ENCODE measurements at places on chromosomes 5 and 9.

DNA sequence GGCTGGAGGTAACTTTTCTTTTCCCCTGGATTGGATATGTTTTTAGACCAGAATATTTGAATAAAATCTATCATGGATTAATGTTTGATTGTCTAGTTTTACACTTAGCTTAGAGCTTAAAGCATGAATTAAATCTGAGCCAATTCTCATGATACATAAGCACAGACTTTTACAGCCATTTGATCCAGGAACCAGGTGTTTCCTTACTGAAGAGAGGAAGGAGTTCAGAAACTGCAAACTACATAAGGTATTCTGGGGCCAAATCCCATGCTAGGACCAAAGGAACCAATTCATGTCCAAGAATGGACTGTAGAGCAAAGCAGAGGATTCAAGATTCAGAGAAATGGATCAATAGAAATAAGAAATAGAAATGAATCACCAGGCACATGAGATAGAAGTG is 360.4 kb upstream of the ZNF608 start:
- no peak for DNase-seq

DNA sequence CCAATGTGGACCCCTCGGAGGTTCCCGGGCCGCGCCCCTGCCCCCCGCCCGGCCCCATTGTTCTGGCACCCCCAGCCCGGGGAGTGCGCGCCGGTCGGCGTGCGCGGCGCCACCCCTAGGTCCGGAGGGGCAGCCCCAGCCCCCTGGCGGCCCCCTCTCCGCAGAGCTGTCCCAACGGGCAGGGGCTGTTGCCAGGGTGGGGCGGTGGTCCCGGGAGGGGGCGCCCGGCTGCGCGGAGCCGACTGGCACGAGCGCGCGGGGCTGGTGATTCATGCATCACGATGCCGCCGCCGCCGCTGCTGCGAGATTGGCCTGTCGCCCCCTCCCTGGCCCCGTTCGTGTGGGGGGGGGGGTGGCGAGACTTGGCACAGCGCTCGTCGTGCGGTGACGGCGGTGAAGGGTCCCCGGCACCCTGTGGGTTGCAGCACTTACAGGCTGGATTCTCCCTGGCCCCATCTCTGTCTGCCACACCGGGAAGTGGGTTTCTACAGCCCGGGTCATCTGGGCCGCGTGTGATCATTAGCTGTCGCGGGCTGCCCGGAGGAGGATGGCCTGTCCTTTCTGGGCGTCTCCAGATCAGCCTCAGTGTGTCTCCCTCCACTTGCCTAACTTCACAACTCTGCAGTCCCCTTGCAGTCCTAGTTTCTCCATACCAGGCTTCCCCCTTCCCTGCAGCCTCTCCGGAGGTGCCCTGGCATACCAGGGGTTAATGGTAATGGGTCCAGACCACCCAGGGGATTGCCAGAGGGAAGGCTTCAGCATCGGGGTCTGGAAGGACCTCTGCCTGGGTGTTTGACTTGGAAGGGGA is 858 bp downstream of the NCS1 start:
- peak; percentile 75 for DNase-seq

GRCh38 chr9:16683326-16683725 is 187.1 kb downstream of the BNC2 start:
- no peak for DNase-seq

DNA sequence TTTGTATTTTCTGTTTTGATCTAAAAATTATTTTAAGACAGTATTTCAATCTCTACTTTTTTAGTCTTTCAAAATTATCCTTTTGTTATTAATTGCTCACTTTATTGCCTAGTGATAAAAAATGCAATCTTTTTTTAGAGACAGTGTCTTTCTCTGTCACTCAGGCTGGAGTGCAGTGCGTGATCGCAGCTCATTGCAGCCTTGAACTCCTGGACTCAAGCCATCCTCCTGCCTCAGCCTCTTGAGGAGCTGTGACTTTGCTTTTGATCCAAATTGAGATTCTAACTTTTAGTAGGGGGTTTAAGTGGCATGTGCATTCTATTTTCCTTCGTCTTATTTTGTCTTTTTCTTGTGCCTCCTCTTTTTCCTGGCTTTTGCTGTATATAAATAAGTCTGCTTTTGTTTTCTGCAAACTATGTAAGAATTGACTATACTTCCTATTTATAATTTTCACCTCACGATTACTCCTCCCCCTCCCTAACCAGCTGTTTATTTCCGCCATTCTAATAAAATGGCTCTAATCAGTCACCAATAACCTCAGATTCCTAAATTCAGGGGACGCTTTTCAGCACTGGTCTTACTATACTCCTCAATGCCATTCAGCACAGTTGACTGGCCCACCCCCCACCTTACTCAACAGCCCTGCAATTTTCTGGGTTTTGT is 32.3 kb downstream of the KLF9 start:
- no peak for DNase-seq

DNA sequence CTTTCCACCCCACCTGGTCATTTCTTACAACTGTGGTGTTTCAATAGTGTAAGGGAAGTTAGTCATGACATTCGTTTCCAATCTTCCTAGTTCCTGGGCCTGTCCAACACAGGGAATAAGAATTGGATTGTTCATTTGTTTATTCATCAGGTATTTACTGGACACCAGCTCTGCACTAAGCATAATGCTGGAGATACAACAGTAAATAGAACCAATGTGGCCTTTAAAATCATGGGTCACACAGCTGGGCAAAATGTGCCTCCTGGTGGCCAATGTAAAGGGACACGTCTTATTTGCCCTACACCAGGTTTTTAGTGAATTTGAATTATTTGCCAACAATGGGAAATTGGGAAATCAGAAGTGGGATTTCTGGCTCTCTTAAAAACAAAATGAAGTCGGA is 10.4 kb downstream of the ABLIM3 start:
- no peak for DNase-seq

GRCh38 chr5:9477537-9477936 is 68.3 kb downstream of the SEMA5A start:
- no peak for DNase-seq

- no peak for DNase-seq
These were observed 8.2 kb downstream of the GNE start for GRCh38 chr9:36250079-36250478.

DNA sequence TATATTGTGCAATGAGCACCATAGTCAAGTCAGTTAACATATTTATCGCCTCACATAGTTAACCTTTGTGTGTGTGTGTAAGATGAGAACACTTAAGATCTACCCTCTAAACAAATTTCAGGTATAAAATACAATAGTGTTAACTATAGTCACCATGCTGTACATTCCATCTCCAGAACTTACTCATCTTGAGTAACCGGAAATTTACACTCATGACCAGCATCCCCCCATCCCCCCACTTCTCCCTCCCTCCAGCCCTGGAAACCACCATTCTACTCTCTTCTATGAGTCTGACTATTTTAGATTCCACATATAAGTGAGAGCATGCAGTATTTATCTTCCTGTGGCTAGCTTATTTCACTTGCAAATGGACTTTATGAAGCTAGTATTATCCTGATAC is 40.3 kb downstream of the ZNF354A start:
- DNase-seq = peak; percentile 62

DNA sequence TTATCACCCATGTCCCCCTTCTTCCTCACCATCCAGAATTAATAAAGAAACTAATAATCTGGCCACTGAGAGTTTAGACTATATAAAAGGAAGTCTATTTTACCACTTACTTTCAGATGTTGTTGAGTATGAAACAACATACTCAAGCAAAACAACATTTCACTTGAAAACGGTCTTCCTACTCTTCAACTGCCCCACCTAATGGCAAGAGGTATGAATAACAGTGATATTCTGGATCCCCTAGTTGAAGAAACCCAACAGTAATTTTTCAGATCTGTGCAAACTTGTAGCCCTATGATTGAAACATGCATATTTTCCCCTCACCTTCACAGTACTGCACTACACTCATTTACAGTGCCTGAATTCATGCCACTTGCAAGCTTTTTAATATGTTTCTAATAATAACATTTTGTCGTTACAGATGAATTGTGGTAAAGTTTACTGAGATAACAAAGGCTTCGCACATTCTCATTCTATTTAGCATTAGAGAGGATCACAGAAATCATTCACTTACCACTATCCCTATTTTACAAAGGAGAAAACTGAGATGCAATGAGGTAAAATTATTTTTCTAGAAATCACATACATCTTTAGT is 267.9 kb upstream of the PDE4D start:
- peak; percentile 55 for DNase-seq

GRCh38 chr9:70113403-70114022 is 69.9 kb downstream of the MAMDC2 start:
- peak; percentile 65 for DNase-seq

DNA sequence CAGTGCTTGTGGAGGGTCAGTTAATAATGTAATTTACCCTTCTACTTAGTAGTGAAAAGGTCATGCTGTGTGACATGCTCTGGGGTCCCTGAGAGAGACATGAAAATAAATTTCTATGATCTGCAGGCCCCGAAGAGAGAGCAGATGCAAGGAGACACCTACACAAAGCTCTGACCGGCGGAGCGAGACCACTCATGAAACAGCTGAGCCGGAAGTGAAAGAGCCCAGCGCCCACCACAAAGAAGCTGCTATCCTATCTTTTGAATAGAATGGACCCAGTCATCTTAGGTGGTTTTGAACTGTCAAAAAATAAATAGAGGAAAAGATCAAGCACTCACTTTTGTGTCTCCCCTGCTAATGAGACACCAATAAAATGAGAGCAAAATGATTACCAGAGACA is 190.0 kb downstream of the MED10 start:
- no peak for DNase-seq

GRCh38 chr5:89253666-89254352 is 370.8 kb upstream of the MEF2C start:
- DNase-seq = no peak

DNA sequence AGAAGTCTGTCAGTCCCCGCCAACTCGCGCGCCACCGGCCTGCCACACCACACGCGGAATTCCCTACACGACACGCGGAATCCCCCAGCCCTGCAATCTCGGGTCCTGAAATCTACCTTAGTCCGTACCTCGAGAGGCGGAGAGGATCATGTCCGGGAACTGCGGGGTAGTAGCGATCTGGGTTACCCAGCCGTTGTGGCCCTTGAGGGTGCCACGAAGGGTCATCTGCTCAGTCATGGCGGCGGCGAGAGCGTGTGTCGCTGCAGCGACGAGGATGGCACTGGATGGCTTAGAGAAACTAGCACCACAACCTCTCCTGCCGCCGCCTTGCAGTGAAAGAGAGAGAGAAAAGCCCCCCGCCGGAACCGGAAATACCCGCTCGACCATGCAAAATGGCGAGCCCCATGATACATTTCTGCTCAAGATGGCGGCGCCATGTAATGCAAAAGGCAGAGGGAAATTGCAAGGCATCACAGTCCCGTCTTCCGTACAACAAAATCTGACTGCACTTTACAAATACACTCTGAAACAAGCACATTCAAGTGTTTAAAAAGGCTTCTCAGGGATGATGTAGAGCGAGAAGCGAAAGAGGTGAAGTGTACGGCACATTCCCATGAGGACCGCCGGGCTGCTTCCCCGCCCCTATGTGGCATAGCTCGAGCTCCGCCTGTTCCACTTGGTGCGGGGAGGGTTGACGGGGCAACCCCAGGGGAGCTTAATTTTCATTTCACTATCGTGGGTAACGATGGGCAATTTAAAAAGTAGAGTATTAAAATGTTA is at the start of gene RACK1:
Gene RACK1, minus strand, starts transcription at position 343 of the 780 bp plus-strand sequence. Its CDS starts 106 bp downstream, at position 237.
- DNase-seq = peak; percentile 90

DNA sequence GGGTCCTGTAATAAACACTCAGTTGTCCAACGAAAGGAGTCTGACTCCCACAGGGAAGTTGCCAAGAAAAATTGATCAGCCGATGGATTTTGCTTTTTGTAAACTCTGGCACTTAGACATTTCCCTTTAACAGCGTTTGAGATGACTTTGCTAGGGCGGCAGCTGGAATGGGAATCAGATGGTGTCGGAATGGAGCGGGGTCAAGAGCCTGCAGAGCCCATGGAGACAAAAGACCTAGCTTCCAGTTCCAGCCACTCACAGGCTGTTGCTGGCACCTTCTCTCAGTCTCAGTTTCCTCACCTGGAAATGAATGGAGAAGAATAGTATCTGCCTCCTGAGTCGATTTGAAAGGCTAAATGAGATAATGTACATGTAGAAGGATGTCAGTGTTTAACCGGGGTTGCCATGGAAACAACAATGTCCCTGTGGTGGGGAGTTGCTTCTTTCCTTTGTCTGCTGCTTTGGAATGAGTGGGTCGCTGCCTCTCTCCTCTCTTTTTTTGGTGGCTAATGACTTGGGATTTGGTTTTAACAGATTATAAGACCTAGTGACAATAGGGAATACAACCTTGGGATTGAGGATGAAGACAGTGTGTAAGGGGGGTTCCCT is 137.4 kb downstream of the GAS1 start:
- DNase-seq = no peak

DNA sequence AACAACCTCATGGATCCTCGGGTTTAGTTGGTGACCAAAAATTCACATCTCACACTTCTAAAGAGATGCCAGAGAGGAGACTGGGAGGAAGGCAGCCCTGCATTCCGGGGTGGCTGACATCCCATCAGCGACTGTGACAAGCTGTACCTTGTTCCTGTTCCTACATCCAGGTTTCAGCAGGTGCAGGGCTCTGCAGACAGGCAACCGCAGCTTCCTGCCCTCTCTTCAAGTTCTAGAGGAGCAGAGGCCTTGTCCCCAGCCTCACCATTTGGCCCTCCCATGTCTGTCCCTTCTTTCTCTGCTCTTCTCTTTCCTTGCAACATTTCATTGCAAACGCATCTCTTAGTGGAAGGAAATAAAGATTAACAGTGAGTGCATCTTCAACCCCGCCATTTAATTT is 454.6 kb downstream of the IRX1 start:
- DNase-seq = no peak

GRCh38 chr5:89263846-89264245 is 380.9 kb upstream of the MEF2C start:
- no peak for DNase-seq

DNA sequence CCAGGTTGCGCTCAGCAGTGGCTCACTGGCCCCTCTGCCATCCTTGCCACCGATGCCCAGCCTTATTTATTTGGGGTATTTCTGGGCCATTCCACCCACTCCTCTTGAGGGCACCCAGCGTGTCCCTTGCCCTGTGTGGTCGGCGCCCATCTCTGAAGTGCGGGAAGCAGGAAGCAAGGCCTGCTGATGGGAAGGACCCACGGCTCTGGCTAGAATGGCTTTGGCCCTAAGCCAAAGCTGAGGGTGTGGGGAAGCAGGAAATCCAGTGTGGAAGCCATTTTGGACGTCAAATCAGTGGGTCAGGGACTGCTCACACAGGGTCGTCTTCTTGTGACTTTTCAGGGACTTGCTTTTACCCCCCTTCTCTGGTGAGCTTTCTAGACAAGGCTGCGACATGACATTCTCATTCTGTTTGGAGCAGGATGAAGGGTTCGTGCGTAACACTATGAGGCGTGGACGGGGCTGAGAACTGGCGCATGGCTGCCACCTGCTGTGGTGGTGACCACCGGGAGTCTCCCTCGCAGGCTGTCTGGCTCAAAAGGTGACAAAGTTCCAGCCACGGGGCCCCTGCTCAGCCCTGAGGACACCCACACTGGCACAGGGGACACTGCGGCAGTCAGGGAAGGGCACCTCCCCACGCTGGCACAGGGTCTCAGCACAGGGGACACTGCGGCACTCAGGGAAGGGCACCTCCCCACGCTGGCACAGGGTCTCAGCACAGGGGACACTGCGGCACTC is 50.7 kb upstream of the NKD2 start:
- DNase-seq = no peak

GRCh38 chr5:146667633-146668272 is 151.8 kb upstream of the GPR151 start:
- peak; percentile 19 for DNase-seq

- peak; percentile 56 for DNase-seq
These were observed 115.8 kb downstream of the EMB start for GRCh38 chr5:50325237-50325832.

- no peak for DNase-seq
These were observed 54.5 kb upstream of the SEMA6A start for GRCh38 chr5:116629168-116629567.

Measured in RKO (cell line).